ENCODE measurements at places on chromosomes 13 and 19. TPM values are rescaled to one million over a fixed set of nuclear protein-coding genes. Genes with fewer than 3 reads are reported as not detected.
A peak's percentile ranks its signal among the peaks of the same experiment; 100 is the strongest.

Gene CDX2
- not detected for total RNA-seq

DNA sequence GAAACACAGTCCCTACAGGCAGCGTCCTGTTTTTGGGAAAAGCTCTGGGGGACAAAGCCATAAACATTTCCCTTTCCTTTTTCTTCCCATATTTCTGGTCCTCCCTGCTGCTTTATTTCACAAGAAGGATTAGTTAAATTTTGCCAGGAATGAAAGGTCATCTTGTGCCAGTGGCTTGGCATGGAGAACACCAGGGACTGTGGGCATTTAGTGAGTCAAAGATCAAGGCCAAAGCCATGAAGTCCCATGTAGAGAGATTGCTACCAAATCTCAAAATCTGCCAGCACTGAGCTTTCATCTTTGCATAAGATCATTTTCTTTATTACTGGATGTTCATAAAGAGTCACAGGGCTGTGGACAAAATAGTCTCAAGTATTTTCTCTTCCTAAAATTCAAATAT lies 29.1 kb upstream of the SLC46A3 start:
- no peak for DNase-seq

- DNase-seq = no peak
Observed at GRCh38 chr13:72651144-72651543, 76.3 kb downstream of the MZT1 start.

DNA sequence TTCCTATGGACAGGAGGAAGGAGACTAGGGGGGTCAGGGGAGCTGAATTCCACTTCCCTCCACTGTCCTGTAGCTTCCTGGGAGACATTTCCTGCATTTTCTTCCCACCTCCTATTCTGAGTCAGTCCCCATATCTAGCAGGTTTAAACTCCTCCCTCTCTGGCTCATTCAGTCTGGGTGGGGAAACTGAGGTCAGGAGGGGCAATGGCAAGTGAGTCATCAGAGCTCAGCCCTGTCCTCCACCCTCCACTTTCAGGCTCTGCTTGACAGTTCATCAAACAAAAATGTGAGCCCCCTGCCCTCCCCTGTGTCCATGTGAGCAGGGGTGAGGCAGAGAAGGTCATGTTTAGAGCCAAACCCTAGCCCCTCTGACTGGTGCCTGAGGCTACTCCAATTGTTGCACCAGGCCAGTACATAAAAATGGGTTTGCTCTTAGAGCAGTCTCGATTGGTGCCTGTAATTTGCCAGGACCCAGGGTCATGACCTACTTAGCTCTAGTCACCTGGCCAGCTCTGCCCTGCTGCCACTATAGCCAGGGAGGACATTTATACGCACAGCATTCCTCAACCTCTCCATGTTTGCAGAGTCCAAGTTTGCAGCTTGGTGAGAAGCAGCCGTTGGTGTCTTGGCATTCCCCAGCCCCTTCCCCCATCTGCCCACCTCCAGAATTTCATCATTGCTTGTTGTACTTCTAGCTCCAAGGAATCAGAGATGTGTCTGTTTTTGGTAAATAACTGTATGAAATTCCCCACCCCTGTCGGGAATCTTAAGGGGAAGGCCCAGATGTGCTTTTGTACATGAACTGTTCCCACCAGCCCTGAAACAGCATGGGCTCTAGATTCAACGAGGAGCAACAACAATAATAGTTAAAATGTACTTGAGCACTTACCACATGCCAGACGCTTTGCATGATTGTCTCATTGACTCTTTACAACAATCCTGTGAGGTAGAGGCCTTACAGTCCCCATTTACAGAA lies 20.7 kb downstream of the SAMD4B start:
- DNase-seq = peak; percentile 35

GRCh38 chr13:106393776-106394175 lies 141.7 kb downstream of the EFNB2 start:
- peak; percentile 97 for DNase-seq

Gene GRIN3B
- 1.7 TPM for total RNA-seq

Gene KL
- total RNA-seq = not detected

GRCh38 chr19:35545855-35546381 lies 492 bp downstream of the TMEM147 start:
- no peak for DNase-seq

- no peak for DNase-seq
Observed at GRCh38 chr13:59879281-59879680, 284.4 kb downstream of the DIAPH3 start.

Gene HSD17B14
- 4.4 TPM for total RNA-seq

DNA sequence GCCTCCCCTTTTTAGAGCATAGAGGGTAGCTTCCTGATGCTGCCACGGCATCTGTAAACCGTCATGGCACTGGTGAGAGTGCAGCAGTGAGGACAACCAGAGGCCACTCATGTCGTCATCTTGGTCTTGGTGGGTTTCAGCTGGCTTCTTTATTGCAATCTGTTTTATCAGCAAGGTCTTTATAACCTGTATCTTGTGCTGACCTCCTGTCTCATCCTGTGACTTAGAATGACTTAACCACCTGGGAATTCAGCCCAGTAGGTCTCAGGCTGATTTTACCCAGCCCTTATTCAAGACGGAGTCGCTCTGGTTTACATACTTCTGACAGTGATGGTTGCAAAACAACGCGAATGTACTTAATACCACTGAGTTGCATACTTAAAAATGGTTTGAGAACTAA lies 14.4 kb upstream of the FBN3 start:
- no peak for DNase-seq

DNA sequence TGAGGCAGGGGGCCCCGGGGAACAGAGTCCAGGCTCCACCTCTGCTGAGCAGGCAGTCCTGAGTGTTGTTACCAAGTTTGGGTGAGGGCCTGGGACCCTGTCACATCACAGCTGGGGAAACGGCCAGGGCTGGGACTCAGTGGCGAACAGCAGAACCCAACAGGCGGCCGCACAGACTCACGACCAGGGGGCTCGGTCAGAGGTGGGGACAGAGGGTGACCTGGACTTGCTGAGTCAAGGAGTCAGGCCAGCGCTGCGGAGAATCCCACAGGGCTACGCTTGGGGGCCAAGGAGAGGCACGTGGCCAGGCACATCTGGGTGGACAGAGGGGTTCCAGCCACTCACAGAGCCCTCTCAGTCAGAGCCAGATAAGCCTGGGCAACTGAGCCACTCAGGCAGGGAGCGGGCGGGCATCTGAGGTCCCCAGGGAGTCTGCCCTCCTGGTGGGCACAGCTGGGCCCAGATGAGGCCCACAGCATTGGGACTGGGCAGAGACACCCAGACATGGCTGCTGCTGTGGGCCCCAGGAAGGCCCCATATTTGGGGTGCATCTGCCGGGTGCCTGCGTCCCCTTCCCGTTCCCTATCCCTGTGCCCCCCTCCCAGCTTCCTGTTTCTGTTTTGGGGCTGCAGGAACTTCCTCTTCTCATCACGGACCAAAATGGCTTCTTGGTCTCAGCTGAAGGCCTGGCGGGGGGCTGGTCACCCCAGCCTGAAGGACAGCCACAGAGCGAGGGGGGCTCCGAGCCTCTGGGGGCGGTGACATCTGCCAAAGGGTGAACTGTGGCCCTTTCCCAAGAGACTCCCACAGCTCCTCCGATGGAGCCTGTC lies 34.0 kb downstream of the CEBPA start:
- DNase-seq = no peak

GRCh38 chr13:75691183-75691582 lies 55.1 kb downstream of the LMO7 start:
- no peak for DNase-seq
